ENCODE measurements at places on chromosomes 1 and 21.
A peak's percentile ranks its signal among the peaks of the same experiment; 100 is the strongest.

- H3K4me1 ChIP-seq, result peaks cover 6% of the 10 kb centered on the region
- H3K27me3 ChIP-seq, result no peaks in the 10 kb centered on the region
- H3K27ac ChIP-seq, result peak overlapping the region; percentile 58
- H3K4me3 ChIP-seq, result no peak overlapping the region
Measured at GRCh38 chr1:172239901-172240300, 180.6 kb upstream of the C1orf105 start.

GRCh38 chr1:111372336-111372965 is 55.1 kb downstream of the OVGP1 start:
- H3K36me3 ChIP-seq, result no peaks in the 10 kb centered on the region
- H3K27me3 ChIP-seq, result no peaks in the 10 kb centered on the region
- DNase-seq, result no peak

GRCh38 chr1:240054109-240054701 is 37.5 kb upstream of the FMN2 start:
- H3K27me3 ChIP-seq, result no peaks in the 10 kb centered on the region
- no peak overlapping the region for H3K4me3 ChIP-seq
- no peaks in the 10 kb centered on the region for H3K4me1 ChIP-seq
- no peaks in the 10 kb centered on the region for H3K36me3 ChIP-seq
- DNase-seq, result no peak

DNA sequence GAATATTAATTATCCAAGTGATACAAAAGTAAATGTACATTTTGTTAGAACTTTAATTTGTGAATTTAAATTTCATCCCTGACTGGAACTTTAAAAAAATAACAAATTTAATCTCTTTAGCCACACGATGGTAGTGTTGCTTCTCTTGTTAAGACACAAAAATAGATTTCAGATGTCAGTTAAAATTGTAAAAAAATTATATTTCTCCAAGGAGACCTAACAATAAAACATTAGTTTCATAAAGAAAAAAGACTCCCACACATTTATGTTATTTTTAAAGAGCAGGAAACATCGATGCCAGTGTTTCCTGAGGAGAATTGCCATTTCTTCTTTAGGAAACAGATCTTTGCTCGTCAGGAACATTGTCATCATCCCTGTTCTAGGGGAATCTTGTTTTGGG is 74.0 kb upstream of the DEPDC1 start:
- H3K27ac ChIP-seq, result no peak overlapping the region
- no peak overlapping the region for H3K4me3 ChIP-seq
- no peaks in the 10 kb centered on the region for H3K36me3 ChIP-seq
- DNase-seq, result no peak
- H3K27me3 ChIP-seq, result no peaks in the 10 kb centered on the region

GRCh38 chr1:160834945-160835565 is 27.6 kb downstream of the CD244 start:
- H3K27ac ChIP-seq, result no peak overlapping the region
- H3K36me3 ChIP-seq, result no peaks in the 10 kb centered on the region
- DNase-seq, result no peak

DNA sequence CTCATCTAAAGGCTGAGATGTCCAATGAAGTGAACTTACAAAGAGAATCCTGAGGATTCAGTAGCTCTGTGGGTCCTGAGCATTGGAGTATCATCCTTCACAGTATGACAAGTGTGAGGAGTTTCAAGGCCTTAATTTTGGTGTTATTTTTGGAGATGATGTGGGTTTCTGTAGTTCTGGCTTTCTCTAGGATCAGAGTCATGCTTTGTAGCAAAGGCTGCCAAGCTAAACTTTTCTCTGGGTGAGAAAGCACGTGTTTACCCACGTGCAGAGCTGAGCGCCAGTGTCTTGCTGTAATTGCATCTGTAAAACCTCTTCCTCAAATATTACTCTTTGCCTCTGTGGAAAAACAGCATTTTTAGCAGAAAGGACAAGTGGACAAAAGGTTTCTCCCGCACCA is 387.8 kb upstream of the LYPLAL1 start:
- H3K27me3 ChIP-seq, result no peaks in the 10 kb centered on the region
- H3K36me3 ChIP-seq, result no peaks in the 10 kb centered on the region
- DNase-seq, result no peak
- no peak overlapping the region for H3K27ac ChIP-seq
- H3K4me3 ChIP-seq, result no peak overlapping the region
- no peaks in the 10 kb centered on the region for H3K4me1 ChIP-seq

- H3K4me3 ChIP-seq, result no peak overlapping the region
- DNase-seq, result no peak
- H3K4me1 ChIP-seq, result peaks cover 45% of the 10 kb centered on the region
- no peaks in the 10 kb centered on the region for H3K27me3 ChIP-seq
Measured at GRCh38 chr1:23098463-23099170, 70.0 kb downstream of the LUZP1 start.

GRCh38 chr1:11026903-11027302 is 14.4 kb downstream of the TARDBP start:
- no peak overlapping the region for H3K4me3 ChIP-seq
- H3K27me3 ChIP-seq, result no peaks in the 10 kb centered on the region
- peaks cover 25% of the 10 kb centered on the region for H3K36me3 ChIP-seq
- H3K4me1 ChIP-seq, result no peaks in the 10 kb centered on the region

DNA sequence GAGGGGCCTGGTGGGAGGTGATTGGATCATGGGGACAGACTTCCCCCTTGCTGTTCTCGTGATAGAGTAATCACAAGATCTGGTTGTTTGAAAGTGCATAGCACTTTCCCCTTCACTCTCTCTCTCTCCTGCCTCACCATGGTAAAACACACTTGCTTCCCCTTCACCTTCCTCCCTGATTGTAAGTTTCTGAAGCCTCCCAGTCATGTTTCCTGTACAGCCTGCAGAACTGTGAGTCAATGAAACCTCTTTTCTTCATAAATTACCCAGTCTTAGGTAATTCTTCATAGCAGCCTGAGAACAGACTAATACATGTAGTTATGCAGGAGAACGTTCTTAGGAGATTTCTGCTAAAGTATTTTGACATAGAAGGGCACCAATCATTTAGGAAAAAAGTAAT is 59.9 kb upstream of the FBXO28 start:
- DNase-seq, result no peak
- H3K27me3 ChIP-seq, result no peaks in the 10 kb centered on the region
- no peak overlapping the region for H3K4me3 ChIP-seq

DNA sequence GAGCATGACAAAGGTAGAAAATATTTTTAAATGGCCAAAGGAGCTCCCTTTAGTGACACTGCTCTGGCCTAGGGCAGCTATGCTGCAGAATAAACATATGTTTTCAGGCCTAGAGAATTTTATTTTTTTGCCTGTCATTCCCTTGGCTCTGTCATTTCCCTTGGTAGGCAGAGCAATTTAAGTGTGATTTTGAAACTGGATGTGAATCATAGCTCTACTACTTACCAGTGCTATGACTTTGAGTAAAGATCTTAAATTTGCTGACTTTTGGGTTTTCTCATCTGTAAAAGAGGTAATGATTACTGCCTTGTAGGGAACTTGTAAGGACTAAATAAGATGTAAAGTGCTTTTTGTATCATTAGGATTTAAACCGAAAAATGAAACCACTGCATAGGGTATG is 189.0 kb upstream of the ZRANB2 start:
- no peaks in the 10 kb centered on the region for H3K27me3 ChIP-seq
- DNase-seq, result no peak
- no peak overlapping the region for H3K4me3 ChIP-seq
- no peaks in the 10 kb centered on the region for H3K36me3 ChIP-seq

GRCh38 chr1:117719004-117719403 is 113.2 kb downstream of the TENT5C start:
- DNase-seq, result no peak
- no peak overlapping the region for H3K27ac ChIP-seq
- H3K4me3 ChIP-seq, result no peak overlapping the region
- no peaks in the 10 kb centered on the region for H3K4me1 ChIP-seq
- no peaks in the 10 kb centered on the region for H3K36me3 ChIP-seq

DNA sequence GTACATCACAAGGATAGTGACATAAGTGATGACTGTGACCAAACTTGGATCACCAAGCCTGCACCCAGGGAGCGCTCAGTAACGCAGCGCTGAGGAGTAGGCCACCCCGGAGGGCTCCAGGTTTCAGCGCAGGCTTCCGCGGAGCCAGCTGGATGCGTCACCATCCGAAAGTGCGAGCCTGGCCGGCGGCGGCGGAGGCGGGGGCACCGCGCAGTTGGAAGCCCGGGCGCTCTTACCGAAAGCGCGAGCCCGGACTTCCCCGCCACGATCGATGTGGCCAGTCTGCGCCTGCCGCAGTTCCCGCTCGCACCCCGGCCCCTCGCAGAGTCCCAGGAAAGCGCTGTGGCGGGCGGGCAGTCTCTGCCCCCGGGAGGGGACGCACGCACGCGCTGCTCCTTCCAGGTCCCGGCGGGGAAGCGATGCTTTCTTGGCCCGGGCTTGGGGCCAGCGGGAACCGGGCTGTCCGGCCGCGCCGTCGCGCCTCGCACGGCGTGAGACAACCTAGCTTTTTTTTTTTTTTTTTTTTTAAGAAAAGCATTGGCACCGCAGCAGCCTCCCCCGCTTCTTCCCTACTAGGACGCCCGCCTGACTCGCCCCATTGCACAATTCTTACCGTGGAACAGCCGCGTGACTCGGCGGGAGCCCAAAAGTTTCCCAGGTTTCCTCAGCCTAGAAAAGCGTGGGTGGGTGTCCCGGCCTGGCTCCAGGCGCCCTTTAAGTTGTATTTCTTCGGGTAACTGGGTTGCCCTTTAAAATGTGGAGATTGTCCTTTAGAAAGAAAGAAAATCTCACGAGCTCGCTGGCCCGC is 36.4 kb upstream of the JAK1 start:
- peak; percentile 84 for DNase-seq
- H3K4me3 ChIP-seq, result peak overlapping the region; percentile 63
- no peaks in the 10 kb centered on the region for H3K36me3 ChIP-seq

- H3K27me3 ChIP-seq, result no peaks in the 10 kb centered on the region
- H3K27ac ChIP-seq, result no peak overlapping the region
- no peaks in the 10 kb centered on the region for H3K4me1 ChIP-seq
- no peak for DNase-seq
Measured at GRCh38 chr1:70334436-70334835, 20.1 kb downstream of the ANKRD13C start.

DNA sequence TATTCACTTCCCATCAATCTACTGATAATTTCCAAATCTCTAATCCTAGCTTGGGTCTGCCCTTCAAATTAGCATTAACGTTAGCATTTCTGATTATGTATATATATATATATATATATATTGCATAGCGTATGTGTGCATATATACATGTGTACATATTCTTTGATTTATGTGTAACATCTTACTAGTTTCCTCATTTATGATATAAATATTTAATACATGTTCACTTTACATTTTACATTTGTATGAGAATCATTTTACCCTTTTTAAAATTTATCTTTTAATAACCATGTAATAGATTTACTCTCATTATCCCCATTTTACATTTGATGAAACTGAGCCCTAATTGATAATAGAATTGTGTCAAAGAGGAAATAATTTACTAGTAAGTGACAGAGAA is 164.7 kb downstream of the ZNF648 start:
- no peak overlapping the region for H3K27ac ChIP-seq
- no peaks in the 10 kb centered on the region for H3K36me3 ChIP-seq
- no peak for DNase-seq
- no peaks in the 10 kb centered on the region for H3K27me3 ChIP-seq

- H3K27ac ChIP-seq, result no peak overlapping the region
- H3K27me3 ChIP-seq, result no peaks in the 10 kb centered on the region
- no peak overlapping the region for H3K4me3 ChIP-seq
- no peak for DNase-seq
- H3K4me1 ChIP-seq, result no peaks in the 10 kb centered on the region
Measured at GRCh38 chr1:188988589-188988988, 1489.1 kb downstream of the BRINP3 start.

DNA sequence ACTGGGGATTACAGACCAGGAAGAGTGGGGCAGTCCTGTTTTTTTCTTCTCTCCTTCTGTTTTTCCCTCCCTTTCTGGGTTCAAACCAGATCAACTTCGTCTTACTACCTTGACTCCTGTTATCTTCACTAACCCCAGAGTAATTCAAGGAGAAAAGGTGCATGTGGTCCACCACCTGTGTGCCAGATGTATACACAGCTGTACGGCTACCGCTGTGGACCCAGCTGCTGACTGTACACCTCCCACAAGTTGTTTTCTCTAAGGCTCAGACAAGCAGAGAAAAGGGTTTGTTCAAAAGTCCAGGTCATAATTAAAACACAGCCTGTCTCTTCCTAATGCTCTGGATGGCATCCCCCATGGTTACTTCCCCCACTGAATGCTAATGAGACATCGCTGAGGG is 102.1 kb downstream of the LMX1A start:
- H3K27me3 ChIP-seq, result no peaks in the 10 kb centered on the region
- H3K4me1 ChIP-seq, result no peaks in the 10 kb centered on the region
- no peak overlapping the region for H3K4me3 ChIP-seq
- no peak for DNase-seq

GRCh38 chr1:223845037-223845809 is 524 bp downstream of the TP53BP2 start:
- peak; percentile 66 for DNase-seq
- peak overlapping the region; percentile 78 for H3K4me3 ChIP-seq
- H3K36me3 ChIP-seq, result no peaks in the 10 kb centered on the region
- no peaks in the 10 kb centered on the region for H3K27me3 ChIP-seq
- H3K27ac ChIP-seq, result peak overlapping the region; percentile 100

GRCh38 chr1:54199151-54199764 is 572 bp downstream of the CYB5RL start:
- H3K27ac ChIP-seq, result peak overlapping the region; percentile 60
- peak overlapping the region; percentile 68 for H3K4me3 ChIP-seq
- no peak for DNase-seq
- peaks cover 28% of the 10 kb centered on the region for H3K4me1 ChIP-seq

- DNase-seq, result peak; percentile 5
- no peaks in the 10 kb centered on the region for H3K27me3 ChIP-seq
Measured at GRCh38 chr1:108644984-108645383, 15.9 kb downstream of the HENMT1 start.

DNA sequence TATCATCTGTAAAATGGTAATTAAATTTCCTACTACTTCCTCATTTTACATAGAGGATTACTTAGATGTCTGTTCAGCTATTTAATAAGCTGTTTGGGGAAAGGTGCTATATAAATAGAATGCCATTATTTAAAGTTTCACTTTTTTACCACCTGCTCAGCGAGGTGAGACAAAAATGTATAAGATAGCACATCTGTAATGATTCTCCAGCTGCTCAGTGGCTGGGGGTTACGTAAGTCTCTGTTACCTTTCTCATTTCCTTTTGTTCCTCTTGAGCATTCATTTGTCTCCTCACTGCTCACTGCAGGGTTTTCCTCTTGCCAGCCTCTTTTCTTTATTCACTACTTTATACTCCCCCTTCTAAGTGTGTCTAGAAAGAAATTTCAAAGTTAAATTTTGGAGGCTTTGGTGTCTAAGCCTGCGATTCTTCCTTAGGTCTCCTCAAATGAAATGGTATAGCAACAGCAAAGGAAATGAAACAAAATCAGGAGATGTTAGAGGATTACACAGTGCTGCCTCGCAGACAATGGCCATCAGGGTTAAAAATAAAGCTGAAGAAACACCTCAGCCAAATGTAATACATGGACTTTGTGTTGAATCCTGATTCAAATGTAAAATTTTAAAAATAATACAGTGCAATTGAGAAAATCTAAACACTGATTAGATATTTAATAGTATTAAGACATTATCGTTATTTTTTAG is 6.8 kb downstream of the RGS8 start:
- H3K4me1 ChIP-seq, result peaks cover 6% of the 10 kb centered on the region
- no peak overlapping the region for H3K27ac ChIP-seq
- no peak overlapping the region for H3K4me3 ChIP-seq
- no peaks in the 10 kb centered on the region for H3K27me3 ChIP-seq

Measured in upper lobe of left lung (tissue), 6 donors.